ENCODE measurements at places on chromosomes 7 and 10.

DNA sequence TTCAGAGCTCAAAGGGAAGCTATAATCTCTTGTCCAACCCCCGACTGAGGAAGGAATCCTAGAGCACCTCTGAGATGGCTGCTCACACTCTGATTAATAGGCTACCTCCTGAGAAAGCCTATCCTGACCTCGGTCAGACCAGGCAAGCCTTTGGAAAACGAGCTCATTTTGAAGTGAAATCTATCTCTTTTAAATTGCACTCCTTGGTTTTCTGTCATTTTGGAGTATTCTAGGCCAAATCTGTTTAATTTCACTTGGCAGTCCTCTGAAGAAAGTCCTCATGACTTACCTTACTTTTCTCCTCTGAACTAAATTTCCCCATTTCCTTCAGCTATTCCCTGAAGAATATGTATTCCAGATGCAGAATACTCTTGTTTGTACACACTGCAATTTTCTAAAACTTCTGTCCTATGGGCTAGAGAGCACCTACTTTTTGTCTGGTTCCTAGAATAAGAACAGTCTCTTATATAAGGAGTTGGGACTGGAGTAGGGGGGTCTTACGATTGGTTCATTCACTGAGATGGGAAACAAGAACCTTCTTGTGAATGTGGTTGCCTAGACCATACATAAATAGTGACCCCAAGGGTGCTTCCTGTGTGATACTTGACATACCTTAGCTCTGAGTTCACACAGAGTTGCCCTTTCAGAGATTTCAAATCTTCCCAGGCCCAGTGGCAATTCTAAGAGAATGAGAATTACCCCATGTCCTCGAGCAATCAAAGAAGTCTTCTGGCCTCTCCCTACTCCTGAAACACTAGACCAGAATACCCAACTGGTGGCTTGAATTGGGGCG is 31.9 kb upstream of the HPS1 start:
- DNase-seq: no peak

- DNase-seq: no peak
Measured at GRCh38 chr10:23200997-23201652, 9.0 kb downstream of the PTF1A start.

- DNase-seq: no peak
Measured at GRCh38 chr7:94179466-94179865, 175.3 kb upstream of the BET1 start.

DNA sequence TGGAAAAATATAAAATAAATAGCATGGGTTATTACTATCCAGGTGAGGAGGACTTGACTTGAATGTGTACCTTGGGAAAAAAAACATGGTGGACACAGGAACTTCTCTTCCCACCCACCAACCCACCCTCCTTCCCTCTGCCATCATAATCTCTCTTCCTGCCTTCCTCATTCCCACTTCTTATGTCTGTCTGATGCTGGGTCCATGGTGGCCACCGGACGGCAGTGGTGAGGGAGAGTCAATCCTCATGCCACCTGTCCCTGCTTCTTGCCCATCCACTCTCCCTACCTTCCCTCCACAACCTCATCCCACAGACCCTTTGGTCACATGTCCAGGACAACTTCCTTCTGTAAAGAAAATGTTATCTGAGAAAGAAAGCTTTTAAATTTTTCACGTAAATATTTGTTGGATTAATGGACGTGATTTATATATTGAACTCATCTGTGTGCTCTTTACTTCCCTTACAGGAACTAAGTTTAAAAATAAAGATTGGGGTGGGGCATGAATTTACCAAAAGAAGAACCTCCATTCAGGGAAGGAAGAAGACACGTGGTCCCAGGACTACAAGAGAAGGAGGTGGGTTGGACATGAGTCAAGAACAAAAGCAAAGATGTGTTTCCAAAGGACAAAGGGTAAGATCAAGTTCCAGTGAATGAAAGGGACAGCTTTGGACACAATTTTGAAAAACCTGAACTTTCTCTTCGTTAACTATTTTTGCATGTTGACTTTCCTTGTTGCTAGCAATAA is 104.5 kb downstream of the PIP4K2A start:
- DNase-seq: no peak

DNA sequence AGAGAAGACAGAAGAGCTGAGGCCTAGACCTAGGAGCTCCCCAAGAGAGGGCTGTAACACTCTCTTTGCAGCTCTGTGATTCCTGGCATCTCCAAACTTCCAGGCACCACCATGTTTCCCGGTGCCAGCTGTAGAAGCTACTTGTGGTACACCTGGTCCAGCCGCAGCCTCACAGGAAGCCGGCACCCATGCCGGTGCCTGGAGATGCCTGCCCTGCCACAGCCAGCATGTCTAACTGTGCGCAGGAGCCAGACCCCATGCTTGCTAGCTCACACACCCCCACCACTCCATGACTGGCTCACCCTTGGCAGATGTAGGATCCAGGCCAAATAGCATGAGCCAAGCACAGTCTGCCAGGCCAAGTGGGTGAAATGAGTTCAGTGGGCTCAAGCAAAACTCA is 211.7 kb upstream of the GNAI1 start:
- DNase-seq: no peak

GRCh38 chr7:79555571-79555970 is 102.1 kb upstream of the MAGI2 start:
- no peak for DNase-seq

DNA sequence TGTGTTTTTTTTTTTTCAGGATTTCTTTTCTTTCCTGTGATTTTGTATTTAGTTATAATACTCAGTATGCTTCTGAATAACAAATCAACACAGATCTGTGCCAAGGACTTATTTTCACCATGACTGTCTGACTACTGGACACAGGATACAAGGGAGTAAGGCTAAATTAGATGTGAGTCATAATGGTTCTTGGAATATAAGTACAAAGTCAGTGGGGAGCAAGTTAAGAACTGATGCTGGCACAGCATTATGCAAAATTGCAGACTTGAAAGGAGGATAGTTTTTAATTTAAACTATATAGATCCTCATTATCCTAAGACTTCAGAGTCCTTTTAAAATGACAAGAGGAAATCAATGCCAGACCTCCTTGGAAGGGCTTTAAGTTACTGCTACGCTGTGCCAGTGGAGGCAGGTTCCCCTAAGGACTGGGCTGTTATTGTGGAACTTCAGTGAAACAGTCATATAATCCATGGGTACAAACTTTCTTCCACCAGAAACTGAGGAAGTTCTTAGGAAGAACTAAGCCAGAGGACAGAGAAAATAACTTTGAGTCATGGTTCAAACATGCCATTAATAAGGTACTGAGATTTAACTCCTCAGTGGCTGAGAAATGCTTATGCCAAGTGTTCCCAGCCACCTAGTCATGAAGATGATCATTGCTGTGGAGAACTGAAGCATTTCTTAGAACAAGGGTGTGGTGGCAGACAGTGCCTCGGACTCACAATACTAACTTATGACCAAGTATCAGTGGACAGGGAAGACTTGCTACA is 531.2 kb downstream of the HTR7 start:
- no peak for DNase-seq

GRCh38 chr10:122086416-122087240 is 97.7 kb downstream of the TACC2 start:
- DNase-seq: no peak

DNA sequence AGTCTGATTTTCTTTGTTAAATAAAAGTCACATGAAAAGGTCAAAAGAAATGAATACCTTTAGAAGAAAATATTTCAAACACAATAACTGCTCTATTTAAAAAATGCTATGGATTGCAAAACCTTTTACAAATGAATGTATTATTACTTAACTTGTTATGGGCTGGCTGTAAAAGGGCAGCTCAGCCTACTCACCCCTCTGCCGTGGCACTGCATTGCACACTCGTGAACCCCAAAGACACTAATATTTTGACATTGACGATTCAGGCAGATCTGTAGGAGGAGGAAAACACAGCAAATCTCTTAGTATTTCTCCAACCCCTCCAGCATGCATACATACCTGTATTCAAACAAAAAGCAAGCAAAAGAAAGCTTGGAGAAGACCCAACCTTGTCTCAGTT is 149.5 kb downstream of the FANK1 start:
- DNase-seq: no peak

GRCh38 chr10:72340510-72341261 is 14.0 kb downstream of the DNAJB12 start:
- peak; percentile 70 for DNase-seq

GRCh38 chr7:157017603-157018327 is 7.3 kb upstream of the MNX1 start:
- DNase-seq: no peak

GRCh38 chr7:80618096-80618495 is 20.3 kb upstream of the CD36 start:
- peak; percentile 11 for DNase-seq

- DNase-seq: no peak
Measured at GRCh38 chr7:110413038-110413437, 677.9 kb upstream of the LRRN3 start.

GRCh38 chr10:104037261-104037951 is 48.3 kb downstream of the COL17A1 start:
- DNase-seq: no peak

Data from GM06990 (cell line).